ENCODE measurements at places on chromosomes 11 and 22.

DNA sequence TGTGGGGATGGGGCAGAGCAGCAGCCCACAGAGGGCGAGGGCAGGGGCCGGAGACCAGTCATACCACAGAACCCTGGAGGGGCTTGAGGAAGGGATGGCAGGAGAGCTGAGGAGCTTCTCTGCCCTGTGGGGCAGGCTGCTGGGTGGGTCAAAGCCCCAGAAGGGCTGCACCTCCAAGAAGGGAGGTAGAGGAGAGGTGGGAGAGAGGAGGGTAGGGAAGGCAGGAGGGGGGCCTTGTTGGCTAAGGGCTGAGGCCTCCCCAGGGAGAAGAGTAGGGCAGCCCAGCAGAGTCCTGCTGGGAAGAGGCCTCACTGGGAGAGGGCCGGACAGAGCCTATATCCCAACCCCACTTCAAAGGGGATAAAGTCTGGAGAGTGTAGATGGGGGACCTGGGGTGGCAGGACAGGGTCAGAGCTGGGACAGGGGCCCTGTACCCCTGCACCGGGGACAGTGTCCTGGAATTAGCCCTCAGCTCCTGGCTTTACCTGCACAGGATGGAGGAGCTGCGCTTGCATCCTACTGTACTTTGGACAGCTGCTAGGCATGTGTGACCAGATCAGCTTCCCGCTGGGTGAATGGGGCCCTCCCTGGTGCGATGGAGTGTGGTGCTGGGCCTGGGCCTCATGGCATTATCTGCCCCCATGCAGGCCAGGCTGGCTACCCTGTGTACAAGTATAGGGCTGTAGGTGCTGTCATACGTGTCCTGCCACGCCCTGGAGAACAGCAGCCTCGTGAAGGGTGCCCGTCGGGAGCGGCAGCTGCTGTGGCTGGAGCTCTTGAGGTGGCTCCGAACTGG is 7.3 kb downstream of the DGCR6L start:
- DNase-seq, result no peak

DNA sequence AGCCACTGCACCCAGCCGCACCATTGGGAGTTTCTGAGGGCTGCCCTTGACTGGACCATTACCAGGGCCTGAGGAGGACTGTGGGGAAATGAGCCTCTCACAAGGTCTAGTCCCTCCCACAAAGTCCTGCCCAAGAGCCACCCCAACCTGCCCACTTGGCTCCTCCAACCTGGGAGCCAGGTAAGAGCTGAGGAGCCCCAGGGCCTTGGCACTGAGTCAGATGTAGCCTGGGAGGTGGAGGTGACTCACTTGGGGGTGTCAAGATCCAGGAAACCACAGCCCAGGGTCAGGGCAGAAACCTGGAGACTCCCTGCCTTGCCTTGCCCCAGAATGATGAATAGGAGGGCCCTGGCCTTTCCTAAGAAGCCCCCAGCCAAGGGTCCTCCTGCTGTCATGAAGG is 25.8 kb upstream of the P2RY2 start:
- DNase-seq, result no peak

- DNase-seq, result no peak
Observed at GRCh38 chr11:9716275-9717039, 52.6 kb downstream of the SWAP70 start.

GRCh38 chr11:70323806-70324205 is 53.3 kb downstream of the PPFIA1 start:
- no peak for DNase-seq

- DNase-seq, result no peak
Observed at GRCh38 chr11:114678125-114679036, at the start of gene NXPE2. TSS of gene NXPE2 (plus strand) at chr11:114678527. CDS start at chr11:114678576, 49 bp downstream.

- no peak for DNase-seq
Observed at GRCh38 chr11:27161071-27161470, 120.5 kb downstream of the BBOX1 start.

GRCh38 chr11:12642806-12643428 is 31.3 kb upstream of the TEAD1 start:
- DNase-seq, result no peak

DNA sequence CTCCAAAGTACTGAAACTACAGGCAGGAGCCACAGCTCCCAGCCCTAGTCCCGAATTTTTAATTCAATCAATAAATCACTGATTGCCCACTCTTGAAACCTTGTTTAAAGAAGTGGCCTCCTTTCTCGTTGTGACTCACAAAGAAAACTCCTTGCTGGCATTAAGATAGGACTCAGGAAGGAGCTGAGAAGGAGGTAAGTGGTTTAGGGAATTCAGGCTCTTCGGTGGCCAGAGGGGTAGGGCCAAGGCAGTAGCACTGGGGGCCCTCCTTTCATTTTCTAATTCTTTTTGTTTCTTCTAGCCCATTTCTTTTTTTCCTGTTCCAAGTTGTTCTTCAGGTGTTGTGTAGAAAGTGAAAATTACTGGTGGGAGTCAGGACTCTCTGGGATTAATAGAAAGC is 86.2 kb upstream of the OR9Q1 start:
- no peak for DNase-seq

GRCh38 chr11:8263109-8263768 is 439 bp downstream of the LMO1 start:
- DNase-seq, result no peak
